NCI-H1105 treated with DMSO at 0.1 percent for 48 hours (cell line): ENCODE measurements at places on chromosomes 4 and X.
A peak's percentile ranks its signal among the peaks of the same experiment; 100 is the strongest.

DNA sequence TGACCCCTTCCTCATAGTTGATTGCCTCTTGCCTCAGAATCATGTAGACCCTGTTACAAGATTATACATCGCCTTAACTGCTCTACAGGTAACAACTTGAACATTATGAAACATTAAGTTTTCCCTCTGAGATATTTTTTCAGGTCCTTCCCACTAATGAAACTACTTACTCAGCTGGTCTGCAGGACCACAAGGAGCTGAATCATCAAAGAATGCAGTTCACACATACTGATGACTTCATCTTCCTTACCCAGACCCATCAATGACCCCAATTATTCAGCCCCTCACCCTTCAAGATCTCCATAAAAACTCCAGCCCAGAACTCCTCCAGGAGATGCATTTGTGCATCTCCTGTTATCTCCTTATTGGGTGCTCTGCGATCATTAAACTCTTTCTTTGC, 720.9 kb downstream of the RAPGEF2 start:
- no peak for DNase-seq

GRCh38 chr4:141391293-141391692, 170.6 kb downstream of the ZNF330 start:
- DNase-seq: no peak

- no peak for DNase-seq
Observed at GRCh38 chrX:151346931-151347543, 50.0 kb upstream of the VMA21 start.

GRCh38 chr4:77927991-77928925, 65.6 kb downstream of the MRPL1 start:
- peak; percentile 94 for DNase-seq

GRCh38 chr4:23320931-23321587, 568.8 kb downstream of the PPARGC1A start:
- DNase-seq: peak; percentile 51

GRCh38 chr4:71294301-71294700, 44.5 kb upstream of the SLC4A4 start:
- no peak for DNase-seq

GRCh38 chr4:72311291-72311690, 257.7 kb downstream of the ADAMTS3 start:
- DNase-seq: no peak

GRCh38 chr4:155025762-155026457, 182.5 kb upstream of the NPY2R start:
- DNase-seq: no peak

GRCh38 chr4:162285753-162286152, 122.0 kb upstream of the FSTL5 start:
- DNase-seq: no peak

DNA sequence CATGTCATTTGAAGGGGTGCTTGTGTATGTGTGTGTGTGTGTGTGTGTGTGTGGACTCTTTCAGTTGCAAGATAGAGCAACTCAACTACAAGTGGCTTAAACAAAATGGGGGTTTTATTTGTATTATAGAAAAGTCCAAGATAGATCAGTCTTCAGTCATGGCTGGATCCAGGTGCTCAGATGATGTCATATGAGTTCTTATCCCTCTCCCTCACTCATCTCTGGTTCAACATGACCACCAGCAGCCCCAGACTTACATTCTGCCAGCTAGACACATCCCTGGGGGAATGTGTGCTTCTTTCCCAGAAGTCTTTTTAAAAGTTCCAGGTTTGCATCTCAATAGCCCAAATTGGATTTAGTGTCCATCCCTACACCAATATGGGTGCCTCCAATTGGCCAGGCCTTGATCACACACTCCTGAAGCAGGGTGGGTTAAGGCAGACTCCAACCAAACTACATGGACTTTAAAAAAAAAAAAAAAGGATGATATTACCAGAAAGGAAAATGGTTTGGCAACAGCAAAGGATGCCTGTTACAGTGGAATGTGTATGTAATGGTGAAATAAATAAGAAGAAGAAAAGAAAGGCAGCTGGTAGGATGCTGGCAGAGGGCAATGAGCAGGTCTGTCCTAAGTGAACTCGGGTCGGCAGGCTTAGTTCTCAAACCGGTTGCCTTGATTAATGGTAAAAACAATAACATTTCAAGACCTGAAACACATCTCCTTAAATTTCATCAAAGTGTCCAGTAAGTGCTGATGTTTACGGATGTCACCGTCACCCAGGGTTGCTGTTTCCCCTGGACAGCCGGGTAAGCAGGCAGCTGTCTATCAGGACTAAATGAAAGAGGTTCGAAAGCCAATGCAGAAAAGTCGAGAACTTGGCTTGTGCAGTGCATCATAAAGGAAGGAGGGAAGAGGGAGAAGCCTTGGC, 107.7 kb downstream of the SMIM20 start:
- no peak for DNase-seq

DNA sequence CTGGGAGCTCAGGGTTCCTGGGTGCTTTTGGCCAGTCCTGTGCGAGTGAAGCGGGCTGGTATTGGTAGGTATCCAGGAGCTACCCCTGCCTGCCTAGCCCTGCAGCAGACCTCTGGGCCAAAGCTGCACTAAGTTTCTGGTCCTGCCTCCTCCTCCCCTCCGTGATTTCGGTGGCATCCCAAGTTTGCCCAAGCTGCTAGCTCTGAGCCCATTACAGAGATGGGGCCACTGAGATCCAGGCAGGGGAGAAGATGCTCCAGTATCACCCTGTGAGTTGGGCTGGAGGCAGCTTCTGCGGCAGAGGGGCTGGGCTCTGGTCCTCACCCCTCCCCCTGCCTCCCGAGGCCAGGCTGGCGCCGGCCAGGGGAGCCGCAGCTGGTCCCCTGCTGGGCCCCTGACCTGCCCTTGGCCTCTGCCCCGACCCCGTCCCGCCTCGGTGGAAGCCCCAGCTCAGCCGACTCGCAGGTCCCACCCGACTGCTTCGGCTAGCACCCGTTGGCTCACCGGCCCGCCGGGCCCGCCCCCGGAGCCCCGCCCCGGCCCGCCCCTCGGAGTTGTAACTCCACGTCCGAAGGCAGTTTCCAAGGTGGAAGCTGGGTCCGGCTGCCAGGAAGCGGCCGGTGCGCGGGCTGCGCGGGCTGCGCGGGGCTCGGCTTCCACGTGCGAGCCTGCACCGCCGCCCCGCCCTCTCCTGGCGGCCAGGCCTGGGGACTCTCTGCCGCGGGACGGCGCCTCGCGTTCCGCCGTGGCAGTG, at the start of gene DUSP9:
TSS of gene DUSP9 (plus strand) at position 584 of the 754 bp plus-strand sequence. CDS start 751 bp downstream, outside the sequence.
- no peak for DNase-seq

DNA sequence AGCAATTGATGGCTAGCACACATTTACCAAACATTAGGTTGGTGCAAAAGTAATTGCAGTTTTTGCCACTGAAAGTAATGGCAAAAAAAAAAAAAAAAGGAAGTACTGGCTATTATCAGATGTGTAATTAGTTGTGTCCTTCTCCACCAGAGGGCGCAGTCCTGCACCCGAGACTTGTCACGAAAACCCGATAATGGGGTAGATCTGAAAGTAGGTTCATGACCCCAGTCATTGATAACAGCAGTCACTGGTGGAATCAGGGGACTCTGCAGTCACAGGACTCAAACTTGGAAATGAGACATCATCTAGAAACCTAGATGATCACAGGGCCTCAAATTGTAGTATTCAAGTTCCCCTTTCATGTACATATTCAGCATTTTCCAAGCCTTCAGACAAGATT, 13.1 kb upstream of the ACOT9 start:
- DNase-seq: peak; percentile 36

GRCh38 chr4:71533121-71533520, 194.3 kb downstream of the SLC4A4 start:
- DNase-seq: no peak

DNA sequence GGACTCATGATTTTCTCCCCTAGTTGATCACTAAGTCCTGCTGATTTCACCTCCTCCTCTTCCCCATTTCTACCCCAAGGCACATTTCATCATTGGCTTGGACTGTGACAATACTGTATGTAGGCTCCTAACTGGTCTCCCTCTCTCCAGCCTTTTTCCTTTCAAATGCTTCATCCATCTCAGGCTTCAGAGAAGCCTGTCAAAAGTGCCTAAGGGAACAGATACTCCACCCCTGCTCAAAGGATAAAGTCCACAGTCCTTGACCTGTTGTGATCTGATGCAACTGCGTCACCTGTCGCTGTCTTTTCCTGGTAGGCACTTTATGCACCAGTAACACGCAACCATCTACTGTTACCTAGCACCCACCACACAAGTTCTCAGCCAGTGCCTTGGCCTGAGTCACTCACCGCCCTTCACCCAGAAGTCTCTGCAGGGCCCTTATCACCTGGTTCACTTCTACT, 12.8 kb downstream of the SCARB2 start:
- no peak for DNase-seq

DNA sequence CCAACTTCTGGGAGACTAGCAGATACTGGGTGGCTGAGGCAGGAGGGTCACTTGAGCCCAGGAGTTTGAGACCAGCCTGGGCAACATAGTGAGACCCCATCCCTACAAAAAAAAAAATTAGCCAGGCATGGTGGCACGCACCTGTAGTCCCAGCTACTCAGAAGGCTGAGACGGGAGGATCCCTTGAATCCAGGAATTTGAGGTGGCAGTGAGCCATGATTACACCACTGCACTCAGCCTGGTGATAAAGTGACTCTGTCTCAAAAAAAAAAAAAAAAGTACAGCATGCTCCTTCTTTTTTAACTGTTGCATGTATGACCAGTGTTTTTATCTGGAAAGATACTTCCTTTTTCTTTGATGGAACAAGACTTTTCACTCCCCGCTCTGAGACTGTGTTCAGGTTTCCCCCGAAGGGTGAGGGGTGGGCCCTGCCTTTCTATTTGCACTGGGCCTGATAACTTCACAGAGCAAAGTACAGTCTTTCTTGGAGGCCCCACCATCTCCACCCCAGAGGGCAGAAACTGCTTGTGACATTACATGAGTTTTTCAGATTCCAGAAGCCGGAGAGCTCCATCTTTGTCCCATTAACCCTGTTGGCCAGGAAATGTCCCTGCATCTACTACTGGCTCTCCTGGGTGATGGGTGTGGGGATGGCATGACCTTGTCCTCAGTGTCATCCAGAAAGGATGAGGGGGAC, 35.2 kb downstream of the NYX start:
- no peak for DNase-seq

GRCh38 chr4:118711052-118711451, 25.9 kb downstream of the METTL14 start:
- no peak for DNase-seq

DNA sequence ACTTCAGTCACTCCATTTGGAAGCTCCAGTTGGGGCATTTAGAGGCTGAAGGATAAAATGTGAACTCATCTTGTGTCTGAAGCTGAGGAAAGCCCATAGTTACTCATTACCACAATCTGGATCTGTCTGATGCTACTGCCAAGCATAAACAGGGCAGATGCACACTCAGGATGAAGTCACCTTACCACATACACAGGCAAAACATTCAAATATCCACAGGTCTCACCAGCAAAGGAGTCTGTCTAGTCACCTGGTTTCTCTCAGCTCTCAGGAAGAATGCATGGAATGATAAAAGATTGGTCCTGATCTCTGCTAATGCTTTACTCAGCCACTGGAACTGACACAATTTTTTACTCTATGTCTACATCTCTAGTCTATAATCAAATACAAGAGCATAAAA, 13.0 kb upstream of the ODAPH start:
- DNase-seq: no peak

GRCh38 chr4:73481358-73481757, at the start of gene AFM:
Gene AFM, plus strand, starts transcription at chr4:73481745. Its CDS starts 31 bp downstream, at chr4:73481776.
- no peak for DNase-seq

GRCh38 chrX:56788717-56789122, 59.7 kb downstream of the NBDY start:
- DNase-seq: no peak

- no peak for DNase-seq
Observed at GRCh38 chrX:56968980-56969379, 26.4 kb downstream of the SPIN3 start.

DNA sequence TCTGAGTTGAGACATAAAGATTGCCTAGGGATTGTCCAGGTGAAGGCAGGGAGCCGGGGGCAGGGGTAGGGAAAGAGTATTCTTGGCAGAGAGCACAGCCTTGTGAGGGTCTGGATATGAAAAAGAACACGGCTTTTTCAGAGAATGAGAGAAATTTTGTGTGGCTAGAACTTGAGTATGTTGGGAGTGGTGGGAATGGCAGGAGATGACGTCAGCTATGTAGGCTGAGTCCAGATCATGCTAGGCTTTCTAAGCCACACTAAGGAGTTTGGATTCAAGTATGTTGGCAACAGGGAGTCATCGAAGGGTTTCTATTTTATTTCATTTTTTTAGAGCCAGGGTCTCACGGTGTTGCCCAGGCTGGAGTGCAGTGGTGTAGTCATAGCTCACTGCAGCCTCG, 40.0 kb downstream of the SH2D1A start:
- no peak for DNase-seq
